ENCODE measurements at places on chromosomes 7 and 10. TPM values are rescaled to one million over a fixed set of nuclear protein-coding genes. Genes with fewer than 3 reads are reported as not detected.
A peak's percentile ranks its signal among the peaks of the same experiment; 100 is the strongest.

DNA sequence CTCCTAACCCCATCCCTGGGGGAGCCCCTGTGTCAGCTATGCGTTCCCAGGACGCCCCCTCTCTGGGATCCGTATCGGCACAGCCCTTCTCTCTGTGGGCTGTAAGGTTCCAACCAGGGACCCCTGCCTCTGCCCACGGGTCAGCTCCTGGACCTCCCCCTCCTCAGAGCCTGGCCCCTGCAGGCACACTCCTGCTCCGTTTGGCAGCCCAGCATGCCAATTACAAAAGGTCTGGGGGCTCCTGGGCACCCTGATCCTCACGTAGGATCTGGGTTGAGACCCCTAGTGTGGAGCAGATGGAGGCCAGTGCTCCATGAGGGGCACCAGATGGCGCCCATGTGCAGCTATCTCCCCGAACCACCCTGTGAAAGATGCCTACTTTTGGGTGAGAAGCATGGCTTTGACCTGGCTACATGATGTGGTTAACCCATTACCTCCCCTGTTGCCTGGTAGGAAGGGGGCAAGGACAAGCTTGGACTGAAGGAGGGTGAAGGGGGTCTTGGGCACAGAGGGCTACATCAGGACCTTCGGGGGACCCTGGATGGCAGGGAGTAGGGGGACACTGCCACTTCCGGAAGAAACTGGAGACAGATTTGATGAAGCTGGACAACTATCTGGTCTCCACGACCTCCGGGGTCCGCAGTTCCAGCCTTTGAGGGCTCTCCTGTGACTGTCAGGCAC, 9.0 kb downstream of the TACR2 start:
- DNase-seq: no peak
- peak overlapping the region; percentile 72 for H3K27ac ChIP-seq
- peaks cover 33% of the 10 kb centered on the region for H3K4me1 ChIP-seq
- H3K27me3 ChIP-seq: no peaks in the 10 kb centered on the region

GRCh38 chr7:83149466-83149865, 13.2 kb downstream of the PCLO start:
- H3K27me3 ChIP-seq: no peaks in the 10 kb centered on the region
- H3K27ac ChIP-seq: no peak overlapping the region
- H3K4me1 ChIP-seq: no peaks in the 10 kb centered on the region
- no peaks in the 10 kb centered on the region for H3K36me3 ChIP-seq
- no peak overlapping the region for H3K4me3 ChIP-seq

- no peaks in the 10 kb centered on the region for H3K27me3 ChIP-seq
- no peaks in the 10 kb centered on the region for H3K36me3 ChIP-seq
- H3K4me1 ChIP-seq: peaks cover 12% of the 10 kb centered on the region
- H3K27ac ChIP-seq: no peak overlapping the region
- H3K4me3 ChIP-seq: no peak overlapping the region
These were observed 46.2 kb downstream of the NEURL1 start for GRCh38 chr10:103539751-103540150.

- H3K4me3 ChIP-seq: no peak overlapping the region
- DNase-seq: peak; percentile 18
- H3K27ac ChIP-seq: no peak overlapping the region
- no peaks in the 10 kb centered on the region for H3K36me3 ChIP-seq
- no peaks in the 10 kb centered on the region for H3K4me1 ChIP-seq
- H3K27me3 ChIP-seq: no peaks in the 10 kb centered on the region
These were observed 263.1 kb upstream of the CXCL12 start for GRCh38 chr10:44647877-44648542.

- no peaks in the 10 kb centered on the region for H3K4me1 ChIP-seq
- no peak overlapping the region for H3K4me3 ChIP-seq
- H3K27me3 ChIP-seq: no peaks in the 10 kb centered on the region
These were observed 125.3 kb downstream of the GPR158 start for GRCh38 chr10:25300073-25300472.

GRCh38 chr10:588246-589165, 101.0 kb downstream of the DIP2C start:
- H3K36me3 ChIP-seq: no peaks in the 10 kb centered on the region
- no peaks in the 10 kb centered on the region for H3K4me1 ChIP-seq
- no peak for DNase-seq
- H3K27me3 ChIP-seq: no peaks in the 10 kb centered on the region
- no peak overlapping the region for H3K4me3 ChIP-seq

- H3K4me3 ChIP-seq: no peak overlapping the region
- no peak overlapping the region for H3K27ac ChIP-seq
- DNase-seq: no peak
- H3K36me3 ChIP-seq: no peaks in the 10 kb centered on the region
- H3K4me1 ChIP-seq: peaks cover 26% of the 10 kb centered on the region
- peaks cover 63% of the 10 kb centered on the region for H3K27me3 ChIP-seq
These were observed 10.8 kb upstream of the MNX1 start for GRCh38 chr7:157021071-157021870.

DNA sequence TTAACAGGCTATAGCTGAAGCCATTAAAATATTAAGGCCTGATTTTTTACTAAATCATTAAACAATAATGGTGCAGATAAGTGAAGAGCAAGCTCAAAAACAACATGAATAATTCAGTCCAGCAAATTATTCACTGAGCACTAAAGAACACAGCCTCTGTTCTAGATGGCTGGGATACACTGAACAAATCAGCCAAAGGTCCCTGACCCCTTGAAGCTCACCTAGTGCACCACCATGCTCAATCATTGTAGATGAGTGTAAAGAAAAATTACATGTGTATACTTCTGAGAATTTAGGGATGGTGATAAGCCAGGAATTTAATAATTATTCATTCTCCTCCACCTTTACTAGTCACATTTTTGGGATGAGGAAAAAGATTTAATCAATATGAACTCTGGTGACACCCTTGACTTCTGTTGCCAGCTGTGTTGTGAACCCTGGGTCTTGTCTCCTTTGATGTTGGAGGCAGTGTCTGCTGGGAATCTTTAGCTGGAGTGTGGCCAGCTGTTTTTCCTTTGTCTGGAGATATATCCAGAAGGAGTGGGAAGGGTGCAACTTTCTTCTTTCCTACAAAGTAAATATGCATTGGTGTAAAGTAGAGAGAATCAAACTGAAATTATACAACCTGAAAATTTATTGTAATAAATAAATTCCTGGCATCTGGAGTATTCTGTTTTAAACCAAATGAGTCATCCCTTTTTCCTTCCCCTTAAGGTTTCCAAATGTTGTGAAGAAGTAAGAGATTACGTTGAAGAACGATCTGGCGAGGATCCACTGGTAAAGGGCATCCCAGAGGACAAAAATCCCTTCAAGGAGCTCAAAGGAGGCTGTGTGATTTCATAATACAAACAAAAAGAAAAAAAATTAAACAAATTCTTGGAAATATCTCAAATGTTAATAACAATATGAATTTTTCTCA, 4.0 kb downstream of the GNGT1 start:
- no peak overlapping the region for H3K27ac ChIP-seq
- no peaks in the 10 kb centered on the region for H3K27me3 ChIP-seq
- no peaks in the 10 kb centered on the region for H3K36me3 ChIP-seq
- H3K4me1 ChIP-seq: no peaks in the 10 kb centered on the region
- no peak overlapping the region for H3K4me3 ChIP-seq
- DNase-seq: no peak

DNA sequence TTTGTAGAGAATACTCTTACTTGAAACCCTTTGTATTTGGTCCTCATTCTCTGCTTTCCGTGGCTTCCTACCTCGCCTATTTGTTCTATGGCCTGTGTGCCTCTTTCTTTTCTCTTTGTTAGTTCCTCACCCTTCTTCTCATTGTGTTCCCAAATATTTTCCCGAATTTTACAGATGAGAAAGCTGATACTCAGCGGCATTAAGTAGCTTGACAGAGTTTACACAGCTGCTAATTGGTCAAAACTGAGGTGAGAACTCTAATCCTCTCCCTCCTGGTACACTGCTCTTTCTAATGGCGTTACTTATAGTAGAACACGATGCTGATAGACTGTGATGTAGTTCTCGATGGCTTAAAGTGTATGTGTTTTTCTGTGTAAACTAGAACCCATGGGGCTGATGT, 80.7 kb upstream of the HDAC9 start:
- H3K4me1 ChIP-seq: no peaks in the 10 kb centered on the region
- H3K36me3 ChIP-seq: no peaks in the 10 kb centered on the region
- H3K4me3 ChIP-seq: no peak overlapping the region
- DNase-seq: no peak

Gene PSMG3
- 65.6 TPM for total RNA-seq

Gene XRCC2
- total RNA-seq: 0.81 TPM

Gene IL2RA
- total RNA-seq: 1.7 TPM

Gene PON3
- 11.1 TPM for total RNA-seq
